ENCODE measurements at places on chromosomes 7 and 10.

DNA sequence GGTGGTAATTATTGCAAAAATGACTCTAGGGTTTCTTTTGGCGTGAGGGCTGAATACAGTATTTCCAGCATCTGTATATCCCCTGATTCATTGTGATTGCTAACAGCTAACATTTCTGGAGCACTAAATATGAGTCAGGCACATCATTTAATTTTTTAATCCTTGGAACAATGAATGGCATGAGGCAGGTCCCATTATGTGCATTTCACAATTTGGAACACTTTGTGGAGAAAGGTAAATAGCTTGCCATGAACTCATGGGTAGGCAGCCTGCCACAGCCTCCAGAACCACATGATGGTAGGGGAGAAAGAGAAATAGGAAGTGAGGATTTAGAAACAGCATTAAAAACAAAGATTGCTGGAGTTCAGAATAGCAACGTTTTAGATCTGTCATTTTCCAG lies 1.7 kb downstream of the NPTX2 start:
- DNase-seq = no peak

DNA sequence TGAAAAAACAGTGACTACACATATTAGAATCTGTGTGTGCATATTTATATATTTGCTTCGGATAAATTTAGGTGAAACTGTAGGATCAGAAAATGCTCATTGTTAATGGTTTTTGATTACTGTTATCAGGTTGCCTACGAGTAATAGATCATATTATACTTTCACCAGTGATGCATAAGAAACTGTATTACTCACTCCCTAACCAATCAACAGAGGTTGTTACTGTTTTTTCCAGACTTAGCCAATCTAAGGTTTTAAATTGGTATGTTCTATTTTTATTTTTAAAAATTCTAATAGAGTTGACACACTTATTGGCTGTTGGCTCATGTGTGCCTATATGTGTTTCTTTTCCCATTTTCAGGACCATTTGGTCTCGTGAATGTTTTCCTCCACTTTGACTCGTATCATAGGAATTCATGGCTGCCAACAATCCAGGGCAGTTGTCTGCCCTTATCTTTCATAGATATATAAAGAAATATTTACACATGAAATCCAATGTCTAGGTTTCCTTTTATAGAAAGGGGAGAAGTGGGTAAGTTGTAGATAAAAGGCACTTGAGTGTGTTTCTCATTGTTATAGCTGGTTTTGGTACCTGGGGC lies 59.2 kb downstream of the ANLN start:
- no peak for DNase-seq

DNA sequence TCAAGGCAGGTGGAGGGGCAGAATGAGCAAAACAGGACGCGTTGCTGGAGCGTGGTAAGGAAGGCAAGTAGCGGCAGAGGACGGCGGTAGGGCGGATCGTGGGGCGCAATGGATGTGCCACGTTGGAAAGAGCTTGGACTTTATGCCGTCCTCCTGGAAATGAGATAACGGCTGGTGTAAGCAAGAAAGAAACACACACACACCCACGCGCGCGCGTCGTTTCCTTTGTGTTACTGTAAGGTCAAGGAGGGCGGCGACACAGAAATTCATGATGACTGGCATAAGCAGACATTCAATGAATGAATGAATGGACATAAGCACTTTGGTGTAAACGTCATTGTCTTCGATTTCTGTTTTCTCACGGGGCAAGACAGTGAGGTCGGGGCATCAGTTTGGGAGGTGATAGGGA lies 683 bp upstream of the ENTPD7 start:
- DNase-seq = no peak

GRCh38 chr7:131879424-131879823 lies 323.0 kb upstream of the PODXL start:
- no peak for DNase-seq

GRCh38 chr10:31669357-31669756 lies 259.3 kb downstream of the ARHGAP12 start:
- no peak for DNase-seq

DNA sequence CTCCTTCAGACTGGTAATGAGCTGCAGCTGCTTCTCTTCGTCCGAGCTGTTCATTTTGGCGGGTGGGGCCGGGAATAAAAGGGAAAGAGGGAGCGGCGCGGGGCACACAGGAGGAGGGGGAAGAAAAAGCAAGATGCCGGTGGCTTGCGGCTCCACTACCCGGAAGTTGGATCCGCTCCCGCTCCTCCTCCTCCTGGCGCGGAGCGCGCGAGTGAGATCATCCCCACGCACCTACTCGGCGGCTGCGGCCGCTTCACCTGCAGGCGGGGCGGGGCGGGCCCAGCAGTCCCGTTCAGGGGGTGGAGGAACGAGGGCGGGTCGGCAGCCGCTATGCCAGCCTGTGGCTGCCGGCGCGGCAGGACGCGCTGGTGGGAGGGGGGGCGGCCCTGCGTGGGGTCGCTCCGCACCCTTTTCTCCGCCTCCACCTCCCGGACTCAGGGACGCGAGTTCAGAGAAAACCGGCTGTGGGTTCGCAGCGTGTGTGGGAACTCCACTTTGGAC lies at the start of gene SHTN1:
Gene SHTN1, minus strand, starts transcription at position 162 of the 501 bp plus-strand sequence. Its CDS starts 108 bp downstream, at position 54.
- DNase-seq = no peak

DNA sequence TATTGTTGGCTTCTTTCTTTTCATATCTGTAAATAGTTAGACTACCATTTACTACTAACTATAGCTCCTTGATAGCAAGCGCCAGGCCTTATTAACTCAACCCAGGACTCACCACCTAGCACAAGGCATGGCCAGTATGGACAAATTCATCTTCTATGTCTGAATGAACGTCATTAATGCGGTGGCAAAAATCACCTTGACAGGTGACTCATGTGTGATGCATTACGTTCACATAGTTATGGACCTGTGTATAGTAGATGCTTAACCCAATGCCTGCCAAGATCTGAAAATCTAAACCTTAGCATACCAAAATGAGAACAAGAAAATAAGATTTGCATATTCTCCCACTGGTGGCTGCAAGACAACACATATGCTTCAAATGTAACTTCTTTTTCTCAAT lies 300.8 kb downstream of the PARD3 start:
- no peak for DNase-seq
